Naive thymus-derived CD4-positive, alpha-beta T cell (primary cell): ENCODE measurements at places on chromosomes 2 and 18. TPM values are rescaled to one million over a fixed set of nuclear protein-coding genes. Genes with fewer than 3 reads are reported as not detected.

POTEI gene
- polyA plus RNA-seq = not detected

- H3K4me3 ChIP-seq = no peak overlapping the region
- H3K27me3 ChIP-seq = no peaks in the 10 kb centered on the region
- no peaks in the 10 kb centered on the region for H3K36me3 ChIP-seq
- DNase-seq = no peak
Measured at GRCh38 chr2:71930049-71930681, 217.5 kb downstream of the CYP26B1 start.

DNA sequence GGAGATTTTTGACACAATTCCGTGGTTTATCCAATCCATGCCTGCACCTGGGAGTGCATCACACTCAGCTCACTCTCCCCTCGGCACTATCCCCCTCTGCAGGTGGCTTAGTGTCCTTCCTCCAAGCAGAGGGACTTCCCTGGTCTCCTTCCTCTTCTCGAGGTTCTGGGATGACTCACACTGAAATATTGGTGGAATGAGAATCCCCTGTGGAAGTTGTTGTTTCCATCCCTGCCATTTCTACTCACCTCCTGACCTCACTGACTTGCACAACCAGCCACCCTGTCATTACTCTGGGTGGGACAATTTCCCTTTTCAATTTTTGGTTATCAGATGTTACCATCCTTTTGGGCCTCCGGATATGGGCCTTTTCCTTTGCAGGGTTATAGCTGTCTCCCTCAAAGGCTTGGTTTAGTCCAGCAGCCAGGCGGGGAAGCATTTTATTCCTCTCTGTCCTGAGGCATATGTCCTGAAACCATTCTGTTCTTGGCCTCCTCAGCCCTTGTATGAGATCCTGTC is 59.9 kb downstream of the PTPRM start:
- H3K27ac ChIP-seq = no peak overlapping the region
- H3K36me3 ChIP-seq = no peaks in the 10 kb centered on the region
- H3K27me3 ChIP-seq = no peaks in the 10 kb centered on the region
- no peak overlapping the region for H3K4me3 ChIP-seq
- DNase-seq = no peak

FECH gene
- 14.2 TPM for polyA plus RNA-seq

WDFY1 gene
- polyA plus RNA-seq = 13.9 TPM

AOX1 gene
- polyA plus RNA-seq = 0.54 TPM

GRCh38 chr2:86238354-86238753 is 39.1 kb downstream of the MRPL35 start:
- DNase-seq = peak; percentile 21
- no peaks in the 10 kb centered on the region for H3K36me3 ChIP-seq
- no peaks in the 10 kb centered on the region for H3K27me3 ChIP-seq
- H3K4me3 ChIP-seq = no peak overlapping the region
- peaks cover 11% of the 10 kb centered on the region for H3K4me1 ChIP-seq

DNA sequence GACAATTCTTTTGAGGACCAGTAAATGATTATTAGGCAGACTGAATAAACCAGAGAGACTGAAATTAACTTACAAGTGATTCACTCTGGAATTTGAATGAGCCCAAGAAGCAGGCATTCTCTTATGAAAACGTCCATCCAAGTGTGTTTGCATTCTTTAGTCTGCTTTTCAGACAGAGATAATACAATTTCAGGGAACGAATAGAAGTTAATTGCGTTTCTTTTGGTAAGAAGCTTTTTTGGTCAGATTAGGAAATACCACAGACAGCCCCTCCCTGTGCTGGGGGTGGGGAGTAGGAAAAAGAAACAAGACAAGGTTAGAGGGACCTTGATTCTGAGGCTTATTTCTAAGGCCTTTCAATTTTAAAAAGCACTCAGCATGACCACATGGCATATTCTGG is 874.4 kb downstream of the SUCLG1 start:
- no peak overlapping the region for H3K27ac ChIP-seq
- no peaks in the 10 kb centered on the region for H3K4me1 ChIP-seq
- H3K36me3 ChIP-seq = no peaks in the 10 kb centered on the region
- H3K4me3 ChIP-seq = no peak overlapping the region
- no peak for DNase-seq

DNAJC5G gene
- not detected for polyA plus RNA-seq

- no peak overlapping the region for H3K4me3 ChIP-seq
- DNase-seq = no peak
- no peaks in the 10 kb centered on the region for H3K4me1 ChIP-seq
- no peak overlapping the region for H3K27ac ChIP-seq
- H3K27me3 ChIP-seq = no peaks in the 10 kb centered on the region
- H3K36me3 ChIP-seq = no peaks in the 10 kb centered on the region
Measured at GRCh38 chr2:240162939-240163714, 22.7 kb upstream of the OTOS start.

PRSS56 gene
- polyA plus RNA-seq = not detected

GRCh38 chr2:108632332-108633160 is 86.7 kb upstream of the RANBP2 start:
- H3K27me3 ChIP-seq = no peaks in the 10 kb centered on the region
- DNase-seq = no peak
- H3K4me3 ChIP-seq = no peak overlapping the region
- H3K36me3 ChIP-seq = no peaks in the 10 kb centered on the region

MATN3 gene
- not detected for polyA plus RNA-seq

- no peaks in the 10 kb centered on the region for H3K36me3 ChIP-seq
- H3K27me3 ChIP-seq = no peaks in the 10 kb centered on the region
- H3K4me3 ChIP-seq = no peak overlapping the region
- no peak overlapping the region for H3K27ac ChIP-seq
Measured at GRCh38 chr2:203840655-203841205, 26.8 kb upstream of the CTLA4 start.

LIMS1 gene
- polyA plus RNA-seq = 53.5 TPM

RAB6C gene
- polyA plus RNA-seq = not detected

DNA sequence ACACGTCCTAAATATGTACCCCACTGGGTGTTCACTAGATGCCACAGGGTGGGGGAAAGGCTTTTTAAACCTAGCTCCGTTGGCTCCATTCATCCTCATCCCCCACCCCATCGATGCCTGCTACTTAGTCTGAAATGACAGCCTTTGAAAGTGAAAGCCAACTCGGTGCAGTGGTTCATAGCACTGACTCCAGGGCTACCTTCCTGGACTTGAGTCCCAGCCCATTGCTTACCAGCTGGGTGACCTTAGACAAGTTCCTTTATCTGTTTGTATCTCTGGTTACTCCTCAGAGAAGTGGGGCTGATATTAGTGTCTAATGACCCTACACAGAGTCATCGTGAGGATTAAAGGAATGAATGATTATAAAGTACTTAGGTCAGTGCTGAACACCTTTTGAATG is 24.4 kb downstream of the EHD3 start:
- no peak overlapping the region for H3K4me3 ChIP-seq
- H3K27me3 ChIP-seq = no peaks in the 10 kb centered on the region
- H3K36me3 ChIP-seq = no peaks in the 10 kb centered on the region
- no peaks in the 10 kb centered on the region for H3K4me1 ChIP-seq
- no peak overlapping the region for H3K27ac ChIP-seq

GRCh38 chr2:86760371-86760770 is 30.3 kb downstream of the CD8A start:
- no peaks in the 10 kb centered on the region for H3K27me3 ChIP-seq
- no peak overlapping the region for H3K4me3 ChIP-seq
- H3K4me1 ChIP-seq = peaks cover 3% of the 10 kb centered on the region
- DNase-seq = no peak

VWA3B gene
- not detected for polyA plus RNA-seq
